ENCODE measurements at places on chromosomes 7 and 10.

- DNase-seq, result no peak
These were observed 20.4 kb upstream of the INSYN2A start for GRCh38 chr10:127216786-127217185.

- peak; percentile 3 for DNase-seq
These were observed 10.0 kb downstream of the SFTPD start for GRCh38 chr10:79938728-79939406.

GRCh38 chr7:69090936-69091335, 507.3 kb upstream of the AUTS2 start:
- no peak for DNase-seq

- DNase-seq, result no peak
These were observed 1361.2 kb downstream of the XPNPEP1 start for GRCh38 chr10:108562105-108562504.

- DNase-seq, result no peak
These were observed 128.0 kb downstream of the USP6NL start for GRCh38 chr10:11483201-11484148.

DNA sequence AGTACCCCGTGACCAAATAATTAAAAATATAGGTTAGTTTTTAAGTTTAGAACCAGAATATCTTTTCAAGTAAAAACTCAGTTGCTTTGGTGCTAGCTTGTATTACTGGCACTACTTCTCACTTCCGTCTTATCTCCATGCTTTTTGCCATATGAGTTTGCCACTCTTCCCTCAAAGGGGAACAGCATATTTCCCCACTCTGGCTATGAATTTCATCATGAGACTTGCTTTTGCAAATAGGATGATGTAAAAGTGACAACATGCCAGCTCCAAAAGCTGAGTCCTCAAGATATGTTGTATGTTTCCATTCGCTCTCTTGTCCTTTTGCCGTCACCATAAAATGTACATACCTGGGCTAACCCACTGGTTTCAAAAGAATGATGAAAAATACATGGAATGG, 178.1 kb upstream of the SEMA3A start:
- DNase-seq, result no peak

DNA sequence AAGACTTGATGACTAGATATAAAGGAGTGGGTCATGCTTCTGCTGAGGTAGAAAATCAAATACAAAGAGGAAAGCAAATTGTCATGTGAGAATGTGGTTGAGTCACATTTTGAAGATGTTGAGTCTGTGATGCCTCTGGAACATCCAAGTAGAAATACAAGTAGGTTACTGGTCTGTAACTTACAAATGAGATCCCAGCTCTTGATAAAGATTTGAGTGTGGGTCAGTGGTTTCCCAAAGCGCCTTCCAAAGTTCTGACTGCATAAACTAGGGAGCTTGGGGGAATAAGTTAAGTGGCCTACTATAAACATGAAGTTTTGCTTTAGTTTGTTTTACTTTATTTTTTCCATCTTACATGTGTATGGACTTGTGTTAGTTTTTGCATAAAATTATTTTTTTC, 144.3 kb upstream of the ETV1 start:
- DNase-seq, result no peak

DNA sequence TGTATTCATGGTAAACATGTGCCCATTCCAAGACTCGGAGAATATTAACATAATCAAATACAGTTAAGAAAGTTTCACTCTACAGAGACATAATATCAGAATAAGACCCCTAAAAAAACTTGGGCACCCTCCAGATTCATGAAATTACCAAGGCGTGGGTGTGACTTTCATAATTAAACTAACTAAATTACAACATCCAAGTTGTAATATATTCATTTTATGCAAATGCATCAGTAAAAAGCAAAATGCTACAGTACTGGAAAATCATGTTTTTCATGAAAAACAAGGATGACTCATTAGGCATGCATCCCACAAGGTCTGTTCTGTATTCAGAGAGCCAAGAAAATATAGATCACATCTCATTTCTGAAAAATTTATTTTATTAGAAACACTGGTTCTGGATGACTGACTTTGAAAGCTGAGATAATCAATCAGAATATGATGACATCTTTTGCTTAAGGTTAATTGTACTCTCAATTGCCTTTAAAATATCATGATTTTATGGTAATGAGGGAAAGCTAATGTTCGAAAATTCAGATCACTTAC, 248.8 kb upstream of the SMIM30 start:
- DNase-seq, result no peak

DNA sequence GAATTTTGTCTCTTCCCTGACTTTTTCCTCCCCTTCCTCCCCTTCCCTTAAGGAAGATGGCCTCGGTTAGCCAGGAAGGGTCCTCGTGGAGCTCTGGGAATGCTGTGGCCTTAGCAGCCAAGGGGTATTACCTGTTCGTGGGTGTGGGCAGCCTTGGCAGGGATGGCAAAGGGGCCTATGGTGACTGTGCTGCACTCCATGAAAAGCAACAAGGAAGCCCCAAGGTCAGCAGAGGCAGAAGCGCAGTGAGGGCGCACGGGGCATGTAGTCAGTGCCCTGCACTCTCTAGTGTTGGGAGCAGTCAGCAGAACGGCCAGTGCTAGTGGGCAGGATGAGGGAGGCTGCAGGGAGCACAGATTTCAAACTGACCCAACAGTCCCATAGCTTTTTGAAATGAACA, 191.8 kb downstream of the ADARB2 start:
- DNase-seq, result no peak

DNA sequence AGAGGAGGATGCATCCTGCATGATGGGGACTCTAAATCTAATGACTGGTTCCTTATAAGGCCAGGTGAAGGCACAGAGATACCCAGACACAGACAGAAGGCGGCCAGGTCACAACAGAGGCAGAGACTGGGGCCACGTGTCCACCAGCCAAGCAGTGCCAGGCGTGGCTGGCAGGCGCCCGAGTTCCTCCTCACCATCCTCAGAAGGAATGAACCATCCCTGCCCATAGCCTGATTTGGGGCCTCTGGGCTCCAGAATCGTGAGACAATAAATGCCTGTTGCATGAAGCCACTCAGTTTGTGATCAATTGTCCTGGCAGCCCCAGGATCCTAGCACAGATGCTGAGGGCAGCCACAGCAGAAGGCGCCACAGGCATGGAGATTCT, 69.0 kb upstream of the TNRC18 start:
- DNase-seq, result no peak

- DNase-seq, result no peak
These were observed 98.3 kb downstream of the PTN start for GRCh38 chr7:137245186-137245585.

DNA sequence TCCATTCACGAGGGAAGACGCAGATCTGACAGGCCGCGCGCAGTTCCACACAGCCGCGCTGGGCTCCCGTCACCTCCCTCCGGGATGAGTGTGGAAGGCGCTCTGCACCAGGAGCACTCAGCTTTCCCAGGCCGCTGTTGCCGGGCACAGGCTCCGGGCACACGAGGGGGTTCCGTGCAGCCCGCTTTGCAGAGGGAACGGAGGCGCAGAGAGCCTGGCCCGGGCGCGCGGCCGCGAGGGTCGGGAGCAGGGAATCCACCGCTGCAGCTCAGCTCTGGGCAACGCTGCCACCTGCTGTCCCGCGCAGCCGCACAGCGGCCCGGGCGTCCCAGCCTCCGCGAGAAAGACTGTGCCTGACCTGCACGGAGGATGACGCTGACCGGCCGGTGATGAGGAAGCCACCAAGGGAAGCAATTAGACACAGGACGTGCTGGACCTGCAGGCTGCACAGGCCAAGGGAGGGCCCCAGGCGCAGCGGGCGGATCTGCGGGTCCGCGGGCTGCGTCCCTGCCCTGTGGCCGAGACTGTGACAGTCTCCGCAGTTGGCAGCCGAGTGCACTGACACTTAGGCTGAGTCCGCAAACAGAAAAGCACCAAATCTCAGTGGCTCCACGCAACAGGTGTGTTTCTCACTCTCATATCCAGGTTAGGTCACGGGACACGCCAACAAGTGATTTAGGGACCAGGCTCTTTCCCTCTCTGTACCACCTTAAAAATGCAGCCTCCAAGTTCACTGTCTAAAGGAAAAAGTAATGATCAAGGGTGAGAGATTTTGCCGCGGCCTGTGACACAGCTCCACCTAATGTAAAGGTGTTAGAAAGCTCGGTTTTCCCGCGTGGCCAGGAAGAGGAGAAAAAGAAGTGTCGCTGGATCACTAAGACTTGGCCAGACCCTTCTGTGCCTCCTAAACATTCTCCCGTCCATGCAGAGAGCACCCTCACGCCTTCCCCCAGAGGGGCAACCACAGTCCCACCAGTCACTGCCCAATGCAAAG, 94.5 kb downstream of the SEC61G start:
- no peak for DNase-seq

DNA sequence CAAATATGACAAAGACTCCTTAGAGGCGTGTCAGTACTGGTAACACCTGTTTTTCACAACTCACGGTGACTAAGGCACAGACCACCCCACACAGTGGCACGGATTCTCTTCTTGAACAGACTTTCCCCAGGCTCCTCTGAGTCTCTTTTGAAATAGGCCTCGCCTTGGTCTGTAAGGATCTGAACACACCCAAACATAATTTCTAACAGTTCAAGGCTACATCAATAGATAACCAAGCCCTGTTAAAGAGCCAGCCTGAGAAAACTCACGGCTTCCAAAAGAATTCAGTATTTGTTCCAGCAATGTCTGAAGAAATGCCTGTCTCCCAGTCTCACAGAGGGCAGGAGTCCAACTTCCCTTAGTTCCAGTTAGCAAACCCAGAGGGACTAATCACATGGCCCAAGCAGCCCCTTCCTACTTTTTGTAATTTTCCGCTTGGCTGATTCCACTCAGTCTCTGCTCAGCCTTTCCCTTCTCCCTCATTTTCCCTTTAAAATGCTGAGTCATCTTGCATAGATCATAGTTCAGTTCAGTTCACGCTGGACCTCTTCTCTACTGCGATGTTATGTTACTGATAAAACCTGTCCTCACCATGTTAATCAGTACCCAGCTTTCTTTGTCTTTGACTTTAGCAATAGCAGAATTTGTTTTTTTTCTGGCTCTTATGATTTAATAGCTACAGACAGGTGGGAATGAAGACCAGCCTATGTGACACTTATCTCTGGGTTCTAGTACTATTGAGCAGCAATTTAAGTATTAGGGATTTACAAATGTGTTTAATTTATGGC, 22.6 kb upstream of the AKR1C3 start:
- DNase-seq, result no peak

GRCh38 chr10:62652564-62652963, 152.0 kb upstream of the ADO start:
- no peak for DNase-seq

DNA sequence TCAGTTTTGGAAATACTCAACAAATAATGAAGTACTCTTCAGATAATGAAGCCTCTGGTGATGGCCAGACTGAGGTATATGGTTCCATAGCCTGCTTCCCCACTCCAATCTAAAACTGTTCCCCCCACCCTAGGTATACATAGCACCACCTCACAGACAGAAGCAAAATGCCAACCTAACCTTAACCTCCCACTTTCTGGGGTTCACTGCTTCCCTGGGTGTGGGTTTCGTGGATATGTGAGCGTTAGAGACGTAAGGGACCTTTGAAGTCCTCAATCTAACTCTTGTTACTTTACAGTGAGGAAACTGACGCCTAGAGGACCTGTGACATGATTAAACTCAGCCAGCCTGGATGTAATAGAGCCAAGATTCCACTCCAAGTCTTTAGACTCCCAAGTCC, 1.4 kb downstream of the RHBDD2 start:
- DNase-seq, result no peak

GRCh38 chr7:93622036-93623033, 47.8 kb upstream of the CALCR start:
- no peak for DNase-seq

DNA sequence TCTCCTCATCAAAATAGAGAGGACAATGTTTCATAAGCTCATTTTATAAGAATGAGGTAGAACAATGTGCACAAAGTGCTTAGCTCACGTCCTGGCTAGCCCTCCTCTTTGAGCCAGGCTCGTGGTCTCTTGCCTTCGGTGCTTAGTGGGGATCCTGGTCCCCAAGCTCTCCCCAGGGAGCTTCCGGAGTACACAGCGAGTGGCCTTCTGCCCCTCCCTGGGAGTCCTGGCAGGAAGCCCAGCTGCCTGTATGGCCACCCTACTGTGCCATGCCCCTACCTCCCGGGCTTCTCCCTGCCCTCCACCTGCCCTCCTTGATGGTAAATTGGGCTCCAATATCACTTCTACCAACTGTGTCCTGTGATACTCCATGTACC, 868 bp downstream of the MYO1G start:
- DNase-seq, result no peak

DNA sequence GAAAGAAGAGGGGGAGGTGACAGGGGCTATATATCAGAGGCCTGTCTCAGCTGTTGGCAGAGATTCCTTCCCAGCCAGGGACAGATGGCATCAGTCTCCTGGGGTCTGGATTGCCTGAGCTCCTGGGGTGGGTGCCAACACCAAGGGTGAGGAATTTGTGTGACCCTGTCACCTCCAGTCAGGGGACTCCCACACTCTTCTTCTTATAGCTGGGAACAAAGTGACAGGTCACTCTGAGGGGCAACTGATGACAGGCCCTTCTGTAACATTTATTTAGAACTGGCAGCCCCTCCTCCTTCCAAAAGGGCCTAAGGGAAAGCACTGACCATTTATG, 53.7 kb upstream of the DUSP5 start:
- no peak for DNase-seq

DNA sequence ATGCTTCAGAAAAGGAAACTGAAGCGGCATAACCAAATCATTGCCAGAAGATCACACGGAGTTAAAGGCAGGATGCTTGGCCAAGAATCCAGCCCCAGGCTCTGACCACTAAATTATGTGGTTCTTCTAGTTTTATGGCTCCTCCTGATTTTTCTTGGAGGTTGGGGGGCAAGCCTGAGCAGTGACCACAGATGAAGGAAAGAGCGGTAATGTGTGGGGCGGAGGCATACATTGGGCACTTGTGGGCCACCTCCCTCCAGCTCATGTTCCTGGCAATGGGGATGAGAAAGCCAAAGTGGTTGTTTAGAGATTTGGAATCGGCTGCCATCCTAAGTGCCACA, 3.2 kb downstream of the TRPV6 start:
- no peak for DNase-seq

- DNase-seq, result no peak
These were observed 149.1 kb downstream of the EBF3 start for GRCh38 chr10:129814681-129815646.

- no peak for DNase-seq
These were observed 45.4 kb downstream of the GPR37 start for GRCh38 chr7:124720195-124720594.
